ENCODE measurements at places on chromosomes 2 and 18.

DNA sequence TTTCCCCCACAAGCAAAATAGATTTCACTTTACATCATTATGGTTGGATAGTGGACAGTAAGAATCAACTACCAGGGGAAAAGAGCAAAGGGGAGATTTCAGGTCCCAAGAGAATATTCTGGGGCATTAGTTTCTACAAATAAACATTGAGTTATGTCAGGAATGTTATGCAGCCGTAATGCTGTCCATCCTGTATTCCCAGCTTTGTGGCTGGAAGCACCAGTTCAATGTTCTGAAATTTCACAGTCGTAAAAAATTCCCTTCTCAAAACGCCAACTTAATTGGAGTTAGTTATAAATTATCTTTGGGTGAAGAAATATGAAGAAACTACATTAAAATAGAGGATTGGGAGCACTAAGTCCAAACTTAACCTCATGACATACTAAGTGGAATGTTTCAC, 141.5 kb upstream of the FIGN start:
- no peaks in the 10 kb centered on the region for H3K27me3 ChIP-seq
- H3K4me3 ChIP-seq = no peak overlapping the region
- H3K4me1 ChIP-seq = no peaks in the 10 kb centered on the region

- no peaks in the 10 kb centered on the region for H3K4me1 ChIP-seq
- no peaks in the 10 kb centered on the region for H3K27me3 ChIP-seq
- no peaks in the 10 kb centered on the region for H3K36me3 ChIP-seq
- H3K4me3 ChIP-seq = no peak overlapping the region
Observed at GRCh38 chr2:189191766-189192165, 12.2 kb upstream of the COL5A2 start.

- no peak overlapping the region for H3K27ac ChIP-seq
- H3K27me3 ChIP-seq = no peaks in the 10 kb centered on the region
- no peak overlapping the region for H3K4me3 ChIP-seq
- DNase-seq = no peak
- H3K4me1 ChIP-seq = no peaks in the 10 kb centered on the region
Observed at GRCh38 chr18:41887100-41887499, 67.9 kb upstream of the PIK3C3 start.

GRCh38 chr18:36078751-36079529, 11.6 kb upstream of the RPRD1A start:
- no peak overlapping the region for H3K4me3 ChIP-seq
- peaks cover 6% of the 10 kb centered on the region for H3K27me3 ChIP-seq
- no peaks in the 10 kb centered on the region for H3K36me3 ChIP-seq
- DNase-seq = no peak

DNA sequence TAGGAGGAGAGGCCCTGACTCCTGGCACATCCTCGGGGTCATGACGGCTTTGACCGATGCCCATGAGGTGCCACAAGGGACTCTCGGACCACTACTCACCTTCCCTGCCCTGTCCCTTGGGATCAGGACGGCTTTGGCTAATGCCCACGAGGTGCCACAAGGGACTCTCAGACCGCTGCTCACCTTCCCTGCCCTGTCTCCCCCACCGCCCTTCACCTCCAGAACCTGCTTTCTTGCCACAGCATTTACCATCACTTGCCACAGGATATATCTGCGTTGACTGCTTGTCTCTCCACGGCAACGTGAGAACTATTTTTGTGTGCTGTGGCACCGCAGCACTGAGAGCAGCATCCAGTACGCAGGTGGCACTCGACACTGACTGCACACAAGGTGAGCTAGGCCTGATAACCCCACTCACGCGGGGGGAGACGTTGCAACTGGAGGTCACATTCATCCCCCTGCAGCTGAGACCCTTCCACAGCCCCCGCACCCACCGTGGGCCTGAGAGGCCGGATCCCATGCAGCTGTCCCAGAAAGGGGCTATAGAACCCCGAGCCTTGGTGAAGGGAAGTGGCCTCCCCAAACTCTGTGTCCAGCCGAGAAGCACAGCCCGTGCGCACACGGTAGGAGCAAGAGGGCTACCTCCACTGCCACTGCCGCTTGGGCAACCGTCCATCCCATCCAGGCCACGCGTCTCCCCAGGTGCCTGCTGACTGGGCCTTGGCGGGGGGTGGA, 47.5 kb downstream of the ANO7 start:
- no peak overlapping the region for H3K4me3 ChIP-seq
- DNase-seq = no peak
- H3K27ac ChIP-seq = no peak overlapping the region
